ENCODE measurements at places on chromosomes 3 and 15. TPM values are rescaled to one million over a fixed set of nuclear protein-coding genes. Genes with fewer than 3 reads are reported as not detected.

The GRM7 gene
- 0.14 TPM for total RNA-seq

The CHRM5 gene
- 0.29 TPM for total RNA-seq

The CRABP1 gene
- total RNA-seq, result 342 TPM

The GJD2 gene
- 4.3 TPM for total RNA-seq

The MGLL gene
- 7.7 TPM for total RNA-seq

The ROPN1B gene
- 0.49 TPM for total RNA-seq

The PIGZ gene
- 2.7 TPM for total RNA-seq

The KLHL6 gene
- total RNA-seq, result 1.6 TPM

Data from motor neuron (in vitro differentiated cells).